ENCODE measurements at places on chromosomes 6 and 20. TPM values are rescaled to one million over a fixed set of nuclear protein-coding genes. Genes with fewer than 3 reads are reported as not detected.
A peak's percentile ranks its signal among the peaks of the same experiment; 100 is the strongest.

DNA sequence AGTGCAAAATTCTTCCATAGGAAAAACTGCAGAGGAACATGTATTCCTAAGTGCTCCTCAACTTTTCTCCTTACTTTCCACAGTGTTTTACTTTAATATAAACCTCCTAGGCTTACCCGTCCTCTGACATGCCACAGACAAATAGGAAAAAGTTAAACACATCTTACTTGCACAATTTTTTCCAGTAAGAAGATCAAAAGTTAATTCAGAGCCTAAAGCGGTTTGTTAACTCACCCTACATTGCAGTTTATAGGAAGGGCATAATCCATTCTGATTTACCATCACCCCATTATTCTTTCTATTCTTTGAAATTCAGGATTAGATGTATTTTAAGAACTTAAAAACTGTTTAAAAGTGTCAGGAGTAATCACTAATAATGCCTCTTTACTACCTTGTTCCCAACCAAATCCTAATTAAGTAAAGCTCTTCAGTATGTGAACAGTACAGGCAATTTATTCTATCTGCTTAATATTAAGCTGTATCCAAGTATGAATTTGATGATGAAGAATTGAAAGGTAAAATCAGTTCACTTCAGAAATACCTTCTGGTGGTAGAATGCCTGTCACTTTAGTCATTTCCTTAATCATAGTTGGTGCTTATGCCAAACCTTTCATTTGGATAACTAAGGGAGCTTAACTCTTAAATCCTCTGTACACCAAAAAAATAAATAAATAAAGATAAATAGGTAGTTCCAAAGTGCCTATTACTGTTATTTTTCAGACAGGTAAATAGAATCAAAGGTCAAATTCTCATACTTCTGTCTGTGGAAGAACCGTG, 292.0 kb downstream of the ALDH8A1 start:
- peak overlapping the region; percentile 32 for H3K27ac ChIP-seq
- H3K4me3 ChIP-seq: no peak overlapping the region
- no peaks in the 10 kb centered on the region for H3K27me3 ChIP-seq
- H3K36me3 ChIP-seq: no peaks in the 10 kb centered on the region
- H3K4me1 ChIP-seq: peaks cover 7% of the 10 kb centered on the region
- peak; percentile 15 for DNase-seq

UBD gene
- not detected for total RNA-seq

ZFP64 gene
- total RNA-seq: 14.3 TPM

MGME1 gene
- total RNA-seq: 8.1 TPM

Data from IMR-90 (cell line).